Heart right ventricle (tissue), 16 donors: ENCODE measurements at places on chromosomes 4 and X. TPM values are rescaled to one million over a fixed set of nuclear protein-coding genes. Genes with fewer than 3 reads are reported as not detected.
A peak's percentile ranks its signal among the peaks of the same experiment; 100 is the strongest.

Gene ARHGAP36
- not detected for polyA plus RNA-seq

GRCh38 chrX:39714471-39714870 lies 383.3 kb downstream of the BCOR start:
- no peak overlapping the region for H3K4me3 ChIP-seq
- H3K4me1 ChIP-seq, result no peaks in the 10 kb centered on the region
- peaks cover 8% of the 10 kb centered on the region for H3K27me3 ChIP-seq
- no peak for DNase-seq
- H3K27ac ChIP-seq, result no peak overlapping the region
- H3K36me3 ChIP-seq, result no peaks in the 10 kb centered on the region

DNA sequence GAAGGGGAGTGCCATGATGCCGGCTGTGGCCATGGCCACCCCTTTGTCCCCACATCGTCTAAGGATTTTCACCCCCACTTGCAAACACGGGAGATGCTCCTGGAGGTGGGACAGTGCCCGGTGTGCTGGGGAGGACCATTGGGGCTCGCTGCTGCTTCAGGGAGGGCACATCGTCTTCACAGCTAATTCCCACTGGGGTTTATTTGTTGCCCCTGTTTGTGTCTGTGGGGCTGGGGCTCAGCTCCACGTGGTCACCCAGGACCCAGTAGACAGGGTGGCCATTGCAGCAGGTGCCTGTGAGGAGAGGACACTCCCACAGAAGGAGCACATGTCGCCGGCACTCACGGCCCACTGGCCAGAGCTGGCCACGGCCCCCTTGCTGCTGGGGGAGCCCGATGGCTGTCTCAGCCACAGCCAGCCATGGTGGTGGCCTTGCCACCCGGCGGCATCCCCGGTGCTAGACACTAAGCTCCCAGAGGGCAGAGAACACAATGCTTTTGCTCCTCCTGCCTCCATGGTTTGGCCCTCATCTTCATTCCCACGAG lies 27.8 kb upstream of the GRPEL1 start:
- H3K27ac ChIP-seq, result no peak overlapping the region
- no peak for DNase-seq
- no peak overlapping the region for H3K4me3 ChIP-seq

Gene GPM6B
- 4.3 TPM for polyA plus RNA-seq

Gene HMX1
- not detected for polyA plus RNA-seq

DNA sequence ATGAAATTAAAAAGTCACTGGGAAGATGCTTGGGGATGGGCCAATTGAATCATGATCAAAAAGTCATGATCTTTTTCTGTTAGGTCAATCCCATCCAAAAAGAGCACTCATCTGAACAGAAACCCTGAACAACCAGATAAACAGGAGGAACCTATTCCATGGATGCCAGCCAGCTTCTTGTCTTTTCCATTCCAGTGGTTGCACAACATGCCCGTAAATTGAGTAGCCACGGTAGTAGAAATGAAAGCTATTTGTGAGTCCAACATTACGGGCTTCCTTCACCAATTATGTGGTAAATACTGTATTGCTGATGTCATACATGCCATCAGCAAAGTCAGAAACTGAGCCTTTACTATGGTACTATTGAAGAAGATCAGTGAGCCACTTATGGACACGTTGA lies 982.4 kb upstream of the HS3ST1 start:
- no peak overlapping the region for H3K4me3 ChIP-seq
- no peak overlapping the region for H3K27ac ChIP-seq
- no peak for DNase-seq

DNA sequence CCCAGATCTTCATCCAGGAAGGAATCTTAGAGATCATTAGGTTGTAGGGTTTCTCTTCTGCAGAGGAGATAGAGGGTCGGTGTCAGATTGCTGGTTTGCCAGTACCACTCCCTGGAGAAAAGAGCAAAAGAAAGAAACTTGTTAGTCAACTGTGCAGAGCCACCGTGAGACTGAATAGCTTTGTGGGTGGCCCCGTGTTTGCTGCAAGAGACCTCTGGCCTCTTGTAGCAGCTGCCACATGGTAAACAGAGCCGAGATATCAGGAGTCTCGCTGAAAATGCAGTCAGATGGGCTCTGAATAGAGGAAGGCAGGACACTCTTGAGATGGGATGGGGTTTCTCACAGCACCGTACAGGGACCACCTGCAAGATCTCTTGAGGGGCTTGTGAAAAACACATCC lies 149.7 kb downstream of the PTTG2 start:
- peaks cover 48% of the 10 kb centered on the region for H3K4me1 ChIP-seq
- no peaks in the 10 kb centered on the region for H3K27me3 ChIP-seq
- H3K27ac ChIP-seq, result no peak overlapping the region
- H3K4me3 ChIP-seq, result no peak overlapping the region
- peaks cover 65% of the 10 kb centered on the region for H3K36me3 ChIP-seq
- DNase-seq, result no peak

- H3K36me3 ChIP-seq, result no peaks in the 10 kb centered on the region
- no peak overlapping the region for H3K4me3 ChIP-seq
- no peak for DNase-seq
- peak overlapping the region; percentile 89 for H3K27ac ChIP-seq
- H3K27me3 ChIP-seq, result no peaks in the 10 kb centered on the region
Observed at GRCh38 chr4:158810487-158811215, 41.8 kb downstream of the FNIP2 start.

- no peak overlapping the region for H3K27ac ChIP-seq
- no peak for DNase-seq
- H3K27me3 ChIP-seq, result no peaks in the 10 kb centered on the region
- no peaks in the 10 kb centered on the region for H3K4me1 ChIP-seq
Observed at GRCh38 chrX:70183091-70183490, 5.8 kb downstream of the DGAT2L6 start.

- H3K4me3 ChIP-seq, result no peak overlapping the region
- DNase-seq, result no peak
- H3K27ac ChIP-seq, result no peak overlapping the region
- H3K27me3 ChIP-seq, result no peaks in the 10 kb centered on the region
- H3K4me1 ChIP-seq, result no peaks in the 10 kb centered on the region
Observed at GRCh38 chrX:83333813-83334212, 174.3 kb upstream of the POU3F4 start.

GRCh38 chrX:115339441-115340025 lies 50.0 kb downstream of the LUZP4 start:
- H3K27ac ChIP-seq, result no peak overlapping the region
- peaks cover 9% of the 10 kb centered on the region for H3K4me1 ChIP-seq
- H3K4me3 ChIP-seq, result no peak overlapping the region
- H3K27me3 ChIP-seq, result no peaks in the 10 kb centered on the region
- no peaks in the 10 kb centered on the region for H3K36me3 ChIP-seq
- no peak for DNase-seq

GRCh38 chr4:139301113-139301820 lies at the start of gene NAA15:
NAA15 (plus strand) TSS chr4:139301505; CDS start chr4:139301778, 273 bp downstream.
- H3K4me3 ChIP-seq, result peak within 1 kb of the TSS; percentile 83
- no peaks in the 10 kb centered on the region for H3K27me3 ChIP-seq
- peaks cover 9% of the 10 kb centered on the region for H3K36me3 ChIP-seq
- peak within 1 kb of the TSS; percentile 88 for H3K27ac ChIP-seq
- DNase-seq, result peak; percentile 99

- no peak overlapping the region for H3K27ac ChIP-seq
- no peaks in the 10 kb centered on the region for H3K36me3 ChIP-seq
- H3K27me3 ChIP-seq, result no peaks in the 10 kb centered on the region
- DNase-seq, result no peak
Observed at GRCh38 chr4:146261041-146261440, 46.7 kb downstream of the REELD1 start.

Gene PABPC4L
- polyA plus RNA-seq, result 0.44 TPM
